ENCODE measurements at places on chromosomes 3 and 15.

DNA sequence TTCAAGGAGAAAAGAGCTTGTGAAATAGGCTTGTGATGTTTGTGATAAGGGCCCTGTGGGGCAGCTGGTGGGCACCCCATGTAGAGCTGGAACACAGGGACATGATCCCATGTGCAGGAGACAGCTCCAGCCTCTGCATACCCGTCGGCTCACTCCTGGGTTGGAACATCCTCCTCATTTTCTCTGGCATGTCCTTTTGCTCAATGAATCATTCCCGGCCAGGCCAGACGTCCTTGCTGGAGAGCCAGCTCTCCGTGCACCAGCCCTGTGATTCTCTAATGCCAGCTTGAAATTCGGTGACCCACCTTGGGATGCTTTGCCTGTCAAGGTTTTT is 77.3 kb downstream of the SMAD3 start:
- no peak for DNase-seq

- no peak for DNase-seq
These were observed 2.5 kb downstream of the EEFSEC start for GRCh38 chr3:128155616-128156360.

DNA sequence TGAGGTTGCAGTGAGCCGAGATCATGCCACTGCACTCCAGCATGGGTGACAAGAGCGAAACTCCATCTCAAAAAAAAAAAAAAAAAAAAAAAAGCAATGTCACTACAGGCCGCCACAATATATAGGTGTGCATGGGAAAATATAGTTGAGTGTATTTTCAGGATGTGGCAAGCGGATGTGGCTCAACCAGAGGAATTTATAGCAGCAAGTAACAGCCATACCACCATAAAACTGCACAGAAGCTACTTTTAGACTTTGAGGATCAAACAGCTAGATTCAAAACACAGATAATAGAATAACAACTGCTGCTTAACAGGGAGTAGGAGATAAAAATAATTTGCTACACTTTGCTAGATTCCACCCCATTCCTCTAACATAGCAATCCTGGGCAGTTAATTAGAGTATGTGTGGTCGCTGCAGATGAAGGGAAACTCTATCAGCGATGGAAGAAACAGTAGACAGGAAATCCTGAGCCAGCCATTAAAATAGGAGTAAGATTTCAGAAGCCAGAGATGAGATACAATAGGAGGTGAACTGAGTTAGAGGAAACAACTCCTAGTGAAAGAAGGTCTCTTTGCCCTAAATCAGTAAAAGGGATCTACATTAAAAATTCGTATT is 318.7 kb upstream of the STT3B start:
- no peak for DNase-seq

GRCh38 chr3:86785386-86785785 is 205.6 kb downstream of the VGLL3 start:
- peak; percentile 39 for DNase-seq

DNA sequence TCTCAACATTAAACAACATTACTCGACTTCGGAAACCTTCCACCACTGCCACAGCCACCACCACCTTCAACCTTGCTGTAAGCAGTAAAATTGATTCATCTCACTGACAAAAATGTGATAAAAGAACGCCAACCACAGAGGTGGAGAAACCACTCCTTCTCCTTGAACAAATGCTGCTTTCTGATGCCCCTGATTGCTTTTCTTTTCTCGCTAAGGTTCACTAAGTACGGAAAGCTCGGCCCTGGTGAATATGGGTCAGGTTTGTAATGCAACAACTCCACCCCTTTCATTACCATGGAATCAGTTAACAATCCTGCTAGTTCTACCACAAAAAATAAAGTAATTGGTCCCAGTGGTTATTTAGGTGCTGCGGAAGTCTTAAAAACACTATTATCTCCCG is 44.9 kb downstream of the MEIS2 start:
- no peak for DNase-seq

GRCh38 chr3:172550347-172550943 is 27.2 kb upstream of the TNFSF10 start:
- DNase-seq = peak; percentile 82

DNA sequence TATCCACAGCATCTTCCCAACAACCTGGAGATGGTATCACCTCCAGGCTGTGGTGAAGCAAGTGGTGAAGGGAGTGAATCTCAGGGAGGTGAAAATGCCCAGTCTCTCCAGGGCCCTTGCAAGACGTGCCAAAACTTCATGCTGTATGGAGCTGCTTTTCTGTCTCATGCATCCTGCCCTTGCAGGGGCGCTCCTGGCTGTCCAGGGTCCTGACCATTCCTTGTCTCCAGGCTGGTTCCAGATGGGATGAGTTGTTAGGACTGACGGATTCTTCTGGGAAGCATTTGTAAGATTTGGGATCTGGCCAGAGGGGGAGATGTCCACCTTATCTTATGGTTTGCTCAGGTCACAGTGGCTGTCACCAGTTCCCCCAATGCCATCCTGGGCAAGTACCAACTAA is 15.8 kb downstream of the TGM4 start:
- no peak for DNase-seq

- peak; percentile 20 for DNase-seq
These were observed 57.9 kb downstream of the TRAK1 start for GRCh38 chr3:42148982-42149432.
